Aorta (tissue), 5 donors: ENCODE measurements at places on chromosomes 7 and 10. TPM values are rescaled to one million over a fixed set of nuclear protein-coding genes. Genes with fewer than 3 reads are reported as not detected.

Gene DYDC2
- total RNA-seq, result not detected

Gene PRSS37
- not detected for total RNA-seq

Gene ZNF138
- 6.1 TPM for total RNA-seq

Gene CCM2
- 38.6 TPM for total RNA-seq

Gene CACNB2
- total RNA-seq, result 14.6 TPM

Gene MKI67
- 4.2 TPM for total RNA-seq

DNA sequence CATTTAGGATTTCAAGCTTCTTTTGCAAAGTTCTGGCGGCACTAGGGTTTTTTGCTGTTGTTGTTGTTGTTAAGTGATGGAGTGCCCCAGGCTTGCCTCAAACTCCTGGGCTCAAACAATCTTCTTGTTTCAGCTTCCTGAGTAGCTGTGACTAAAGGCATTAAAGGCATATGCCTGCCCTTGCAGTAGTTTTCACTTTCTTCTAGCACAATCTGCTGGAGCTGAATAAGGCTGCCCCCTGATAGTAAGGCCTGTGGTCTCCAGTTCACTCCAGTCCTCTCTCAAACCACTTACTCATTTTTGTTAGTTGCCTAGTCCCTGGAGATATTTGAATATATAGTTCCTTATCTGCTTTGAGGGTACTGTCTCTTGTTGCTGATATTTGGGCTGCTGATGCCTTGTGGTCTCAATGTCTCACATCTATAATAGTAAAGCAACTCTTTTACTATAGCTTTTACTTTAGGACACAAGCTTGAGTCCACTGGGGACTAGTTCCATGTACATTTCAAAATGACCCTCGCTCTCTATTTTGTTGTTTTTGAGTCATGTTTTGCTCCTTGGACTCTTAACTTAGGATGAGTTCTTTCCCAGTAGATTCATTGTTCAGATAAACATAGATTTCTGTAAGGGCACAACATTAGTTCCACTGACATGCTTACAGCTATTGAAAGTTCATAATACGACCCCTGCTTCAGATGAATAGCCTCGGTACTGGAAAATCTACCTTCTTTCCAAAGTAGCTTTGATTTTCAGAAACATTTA is 25.5 kb downstream of the PHF14 start:
- no peak for DNase-seq
- H3K4me3 ChIP-seq, result no peak overlapping the region
- peaks cover 3% of the 10 kb centered on the region for H3K4me1 ChIP-seq
- no peak overlapping the region for H3K27ac ChIP-seq
- no peaks in the 10 kb centered on the region for H3K27me3 ChIP-seq

DNA sequence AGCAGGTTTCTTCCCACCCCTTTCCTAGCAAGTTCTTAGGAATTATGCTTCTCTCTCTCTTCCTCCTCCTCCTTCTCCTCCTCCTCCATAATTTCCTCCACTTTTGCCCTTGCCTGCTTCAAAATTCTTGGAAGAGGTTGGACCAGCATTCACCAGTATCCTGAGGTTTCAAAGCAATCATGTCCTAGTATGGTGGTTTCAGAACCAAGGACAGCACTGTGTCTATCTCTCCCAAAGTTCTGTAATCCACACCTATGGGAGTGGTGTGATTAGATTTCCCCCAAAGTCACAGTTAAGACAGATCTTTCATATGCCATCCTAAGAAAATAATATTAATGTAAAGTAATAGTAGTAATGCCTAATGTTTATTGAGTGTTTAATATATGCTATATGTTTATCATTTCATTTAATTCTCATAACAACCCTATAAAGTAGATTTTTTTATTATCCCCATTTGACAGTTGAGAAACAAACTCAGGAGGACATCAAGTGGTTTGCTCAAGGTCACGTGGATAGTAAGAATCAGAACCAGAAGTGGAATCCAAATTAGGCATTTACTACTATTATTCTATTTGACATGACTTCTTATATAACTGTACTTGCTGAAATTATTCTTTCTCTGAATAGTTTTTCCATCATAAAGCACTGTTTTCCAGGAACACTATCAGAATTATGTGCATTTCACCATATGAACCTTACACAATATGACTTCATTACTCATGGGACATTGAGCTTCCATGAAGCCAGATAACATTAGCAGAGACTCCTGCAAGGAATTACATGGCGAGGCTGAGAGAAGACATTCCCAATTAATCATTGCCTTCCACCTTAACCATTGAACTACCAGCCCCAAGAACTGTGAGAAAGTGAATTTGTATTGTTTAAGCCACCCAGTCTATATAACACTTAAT is 91.4 kb downstream of the IPMK start:
- no peaks in the 10 kb centered on the region for H3K27me3 ChIP-seq
- no peak for DNase-seq
- no peak overlapping the region for H3K27ac ChIP-seq

DNA sequence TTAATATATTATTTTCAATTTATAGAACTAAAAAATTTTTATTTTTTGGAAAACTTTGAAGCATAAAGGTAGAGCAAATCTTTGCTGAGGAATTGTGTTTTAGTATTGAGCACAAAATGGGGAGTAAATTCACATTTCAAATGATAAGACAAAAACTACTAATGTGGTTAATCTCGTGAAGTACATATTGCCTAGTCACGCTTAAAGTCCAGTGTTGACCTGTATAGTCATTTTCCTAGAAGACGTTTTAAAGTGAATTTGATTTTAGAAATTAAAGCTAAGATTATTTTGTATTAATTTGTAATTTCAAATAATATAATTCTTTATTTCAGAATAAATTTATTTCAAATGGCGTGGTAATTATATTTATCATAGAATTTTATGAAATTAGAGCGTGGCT is 57.2 kb upstream of the MSRB2 start:
- H3K27ac ChIP-seq, result no peak overlapping the region
- DNase-seq, result no peak
- H3K27me3 ChIP-seq, result no peaks in the 10 kb centered on the region
- no peaks in the 10 kb centered on the region for H3K36me3 ChIP-seq

GRCh38 chr7:94436018-94436604 is 41.4 kb downstream of the COL1A2 start:
- DNase-seq, result no peak
- no peaks in the 10 kb centered on the region for H3K27me3 ChIP-seq
- H3K4me1 ChIP-seq, result no peaks in the 10 kb centered on the region
- no peak overlapping the region for H3K4me3 ChIP-seq
